ENCODE measurements at places on chromosomes 6 and 20.

DNA sequence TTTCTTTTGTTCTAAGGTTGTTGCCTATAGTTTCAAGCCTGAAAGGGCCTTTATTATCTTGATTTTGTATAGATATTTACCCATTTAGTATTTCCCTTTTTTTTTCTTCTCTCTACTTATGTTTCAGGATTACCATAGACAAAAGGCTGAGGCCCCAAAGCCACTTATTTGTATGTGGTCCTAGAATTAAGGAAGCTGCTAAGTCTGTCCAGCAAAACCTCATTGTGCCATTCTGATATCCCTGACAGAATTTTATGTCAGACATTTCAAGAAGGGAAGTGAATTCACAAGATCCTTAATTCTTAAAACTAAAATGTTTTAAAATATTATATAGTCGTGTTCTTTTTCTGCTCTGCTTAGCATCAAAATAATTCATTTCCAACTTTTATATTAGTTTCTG, 6.9 kb downstream of the HAO1 start:
- DNase-seq: no peak

DNA sequence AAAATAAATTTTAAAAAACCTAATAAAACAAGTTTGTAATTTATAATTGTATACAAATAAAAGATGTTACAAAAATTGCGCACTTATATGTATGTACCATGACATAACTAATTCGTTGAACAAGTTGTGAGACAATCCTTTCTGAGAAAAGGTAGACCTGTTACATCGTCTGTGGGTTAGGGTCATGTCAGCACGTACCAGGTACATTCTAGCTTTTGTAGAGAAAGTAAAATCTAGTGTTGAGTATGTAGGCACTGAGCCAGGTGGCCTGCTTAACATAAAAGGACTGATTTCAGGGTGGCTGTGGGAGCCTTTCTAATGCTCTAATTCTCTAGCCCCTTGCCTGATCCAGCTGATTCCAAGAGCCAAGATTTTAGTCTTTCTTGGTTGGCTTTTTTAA, 10.4 kb downstream of the RPL7L1 start:
- no peak for DNase-seq

DNA sequence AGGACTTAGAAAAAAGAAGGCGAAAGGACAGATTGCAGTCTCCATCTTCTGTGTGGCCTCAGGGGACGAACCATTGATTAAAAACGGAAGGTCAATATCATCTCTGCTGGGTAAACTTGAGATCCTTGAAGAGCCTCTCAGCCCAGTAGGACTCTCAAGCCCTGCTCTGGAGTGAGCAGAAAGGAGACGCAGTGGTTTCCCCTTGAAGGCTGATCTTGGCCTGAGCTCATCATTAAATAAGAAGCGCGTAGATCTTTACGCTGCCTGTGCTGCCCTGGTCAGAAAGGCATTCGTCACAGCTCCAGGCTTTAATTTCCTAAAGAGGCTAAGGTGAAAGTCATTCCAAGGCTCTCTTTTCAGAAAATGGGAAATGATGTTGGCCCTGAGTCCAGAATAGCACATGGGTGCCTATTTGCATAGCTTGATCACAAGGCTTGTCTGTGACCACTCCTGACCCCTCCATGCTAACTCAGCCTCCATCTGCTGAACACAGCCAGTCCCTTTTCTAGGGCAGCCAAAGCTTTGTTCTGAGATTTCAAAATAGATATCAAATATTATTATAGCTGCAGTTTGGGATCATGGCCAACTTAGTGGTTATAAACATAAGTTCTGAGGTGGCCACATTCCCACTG, 29.3 kb upstream of the XRN2 start:
- no peak for DNase-seq

DNA sequence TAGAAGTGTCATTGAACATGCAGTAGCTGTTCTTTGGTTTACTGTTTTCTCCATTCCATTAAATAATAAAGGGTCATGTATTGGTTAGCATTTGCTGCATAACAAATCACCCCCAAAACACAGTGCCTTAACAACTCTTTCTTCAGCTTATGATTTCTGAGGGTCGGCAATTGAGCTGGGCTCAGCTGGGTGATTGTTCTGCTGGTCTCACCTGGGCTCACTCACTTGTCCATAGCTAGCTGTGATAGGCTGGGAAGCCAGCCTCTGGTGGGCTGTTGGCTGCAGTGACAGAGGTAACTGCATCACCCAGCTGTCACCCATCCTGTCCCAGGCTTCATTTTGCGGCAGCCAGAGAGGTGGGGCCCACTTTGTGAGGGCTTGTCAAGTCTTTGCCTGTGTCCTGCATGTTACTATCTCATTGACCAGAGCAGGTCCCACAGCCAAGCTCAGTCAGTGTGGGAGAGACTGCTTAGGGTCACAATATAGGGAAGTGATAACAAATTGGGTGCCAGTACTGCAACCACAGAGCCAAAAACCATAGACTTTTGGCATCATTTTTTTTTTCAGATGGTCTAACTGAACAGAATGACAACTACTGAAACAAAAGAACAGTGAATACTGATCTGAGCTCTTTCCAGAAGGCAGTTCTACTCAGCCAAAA, 76.9 kb downstream of the SYNDIG1 start:
- no peak for DNase-seq
